Activated CD4-positive, alpha-beta T cell treated with anti-CD3 and anti-CD28 coated beads for 4 hours (primary cell): ENCODE measurements at places on chromosomes 3 and 15.

GRCh38 chr15:44096596-44096995 is 98.5 kb downstream of the FRMD5 start:
- no peak for DNase-seq

GRCh38 chr3:138270245-138270644 is 59.4 kb downstream of the NME9 start:
- DNase-seq = no peak

GRCh38 chr3:45145681-45146614 is at the start of gene CDCP1:
Gene CDCP1, minus strand, starts transcription at chr3:45146378. Its CDS starts 91 bp downstream, at chr3:45146287.
- no peak for DNase-seq

GRCh38 chr15:76349301-76350070 is 12.9 kb downstream of the ISL2 start:
- no peak for DNase-seq

- DNase-seq = no peak
Observed at GRCh38 chr15:90799639-90800170, 68.7 kb upstream of the FURIN start.

- DNase-seq = no peak
Observed at GRCh38 chr3:128763967-128764366, 38.0 kb downstream of the RAB7A start.

DNA sequence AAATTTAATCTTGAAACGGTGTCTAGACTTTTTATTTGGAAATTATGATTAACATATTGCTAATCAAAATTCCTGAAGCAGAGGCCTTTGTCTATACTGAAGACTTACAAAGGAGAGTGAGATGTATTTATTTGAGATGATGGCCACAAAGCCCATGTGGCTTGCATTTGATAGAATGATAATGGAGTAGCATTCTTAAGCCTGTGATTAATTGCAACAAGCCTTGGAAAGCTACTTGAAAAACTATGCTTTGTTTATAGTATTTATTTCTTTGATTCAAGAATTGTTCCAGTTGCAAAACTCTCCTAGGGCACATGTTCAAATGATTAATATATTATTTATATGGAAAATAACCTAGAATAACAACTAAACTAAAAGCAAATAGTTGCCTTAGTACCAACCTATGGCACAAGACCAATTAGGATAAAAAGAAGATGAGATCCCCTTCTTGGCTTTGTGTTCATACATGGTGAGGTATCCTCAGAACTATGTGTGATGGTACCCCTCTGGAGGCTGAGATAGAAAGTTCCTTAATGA is 244.1 kb upstream of the TBL1XR1 start:
- DNase-seq = no peak

- DNase-seq = no peak
Observed at GRCh38 chr15:68360721-68361120, 71.2 kb downstream of the ITGA11 start.

- no peak for DNase-seq
Observed at GRCh38 chr3:171293142-171293782, 166.9 kb downstream of the TNIK start.

DNA sequence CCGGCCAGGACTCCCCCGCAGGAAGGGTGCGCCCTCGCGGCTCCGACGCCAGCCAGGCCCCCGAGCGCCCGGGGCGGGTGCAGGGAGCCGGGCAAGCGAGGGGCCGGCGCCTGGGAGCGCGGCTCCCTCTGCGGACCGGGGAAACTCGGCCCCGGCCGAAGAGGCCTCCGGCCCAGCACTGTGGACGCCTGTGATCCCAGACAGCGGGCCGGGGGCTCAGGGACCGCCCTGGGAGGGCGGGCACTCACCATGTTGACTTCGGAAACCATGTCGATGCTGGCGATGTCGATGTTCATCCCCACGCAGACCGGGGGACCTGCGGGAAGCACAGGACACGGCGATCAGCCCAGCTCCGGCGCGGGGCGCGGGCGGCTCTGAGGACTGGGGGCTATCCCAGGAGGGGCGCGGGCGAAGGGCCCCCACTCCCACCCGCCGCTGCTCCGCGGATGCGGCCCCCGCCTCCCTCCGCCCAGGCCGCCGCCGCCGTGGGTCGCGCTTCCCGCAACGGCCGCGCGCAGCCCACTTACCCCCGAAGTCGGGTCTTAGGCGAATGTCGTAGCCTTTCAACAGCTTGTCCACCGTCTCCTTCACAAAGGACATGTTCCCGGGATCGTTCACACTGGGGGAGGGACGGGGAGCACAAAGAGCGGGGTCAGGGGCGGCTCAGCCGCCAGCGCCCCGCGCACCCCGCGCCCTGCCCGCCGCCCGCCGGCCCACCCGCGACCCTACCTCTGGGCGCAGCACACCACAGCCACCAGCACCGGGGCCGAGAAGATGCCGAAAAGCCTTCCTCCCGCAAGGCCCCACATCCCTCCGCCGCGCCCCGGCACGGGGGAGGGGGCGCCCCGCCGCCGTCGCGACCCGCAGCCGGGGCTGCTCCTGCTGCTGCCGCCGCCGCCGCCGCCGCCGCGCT is at the start of gene GABRB3:
GABRB3 (minus strand) TSS at position 913 of the 913 bp plus-strand sequence.
- no peak for DNase-seq

DNA sequence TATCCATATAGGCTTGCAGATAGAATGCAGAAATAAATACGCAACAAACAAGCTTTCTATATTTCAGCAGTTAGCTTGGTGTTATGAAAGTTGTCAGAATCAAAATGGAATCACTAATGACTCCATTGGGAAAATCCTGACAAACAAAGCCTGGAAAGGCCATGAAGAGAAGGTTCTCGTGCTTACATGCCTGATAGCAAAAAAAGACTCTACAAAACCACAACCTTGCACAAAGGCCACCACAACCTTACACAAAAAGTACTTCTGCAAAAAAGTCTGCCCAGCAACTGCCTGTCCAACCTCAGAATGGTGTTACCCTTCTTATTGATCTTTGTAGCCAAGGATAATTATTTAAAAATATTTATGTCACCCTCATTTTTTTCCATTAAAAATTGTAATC is 14.4 kb upstream of the PLSCR1 start:
- DNase-seq = no peak

DNA sequence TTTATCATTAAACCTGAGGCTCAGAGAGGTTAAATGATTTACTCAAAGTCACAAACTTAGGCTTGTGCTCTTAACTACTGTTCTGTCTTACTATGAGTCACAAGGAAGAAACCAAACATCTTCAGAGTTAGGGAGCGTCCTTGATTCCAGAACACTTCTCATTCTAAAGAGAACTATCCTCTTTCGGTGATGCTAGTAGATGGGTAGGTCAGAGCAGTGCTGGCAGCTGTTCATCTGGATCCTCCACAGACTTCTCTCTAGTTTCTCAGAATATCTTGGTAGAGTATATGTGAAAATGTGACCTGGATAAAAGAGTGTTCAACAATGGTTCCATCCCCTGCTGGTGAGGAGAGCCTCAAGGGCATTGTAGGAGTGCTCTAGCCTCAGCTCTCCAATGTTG is 3.3 kb downstream of the ARL6IP5 start:
- DNase-seq = no peak

GRCh38 chr3:140500473-140500872 is 177.4 kb upstream of the TRIM42 start:
- DNase-seq = no peak

GRCh38 chr3:23175341-23176083 is 27.6 kb upstream of the UBE2E2 start:
- no peak for DNase-seq

DNA sequence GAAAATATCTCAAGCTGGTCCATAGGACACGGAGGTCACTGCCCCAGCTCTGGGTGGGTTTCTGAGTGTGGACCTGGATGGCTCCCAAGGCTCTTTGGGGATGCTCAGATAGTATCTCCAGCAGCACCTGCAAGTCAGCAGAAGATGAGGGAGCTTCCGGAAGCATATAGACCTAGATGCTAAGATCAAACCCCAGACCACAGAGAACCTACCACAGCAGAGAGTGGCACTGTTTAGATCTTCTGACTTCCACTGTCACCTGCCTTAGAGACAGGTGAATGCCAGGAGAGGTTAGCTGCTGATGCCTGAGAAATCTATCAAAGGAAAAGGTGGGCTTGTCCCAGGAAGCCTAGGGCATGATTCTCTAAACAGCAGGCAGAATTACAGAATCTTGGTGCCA is 105.7 kb upstream of the TRPM1 start:
- no peak for DNase-seq

DNA sequence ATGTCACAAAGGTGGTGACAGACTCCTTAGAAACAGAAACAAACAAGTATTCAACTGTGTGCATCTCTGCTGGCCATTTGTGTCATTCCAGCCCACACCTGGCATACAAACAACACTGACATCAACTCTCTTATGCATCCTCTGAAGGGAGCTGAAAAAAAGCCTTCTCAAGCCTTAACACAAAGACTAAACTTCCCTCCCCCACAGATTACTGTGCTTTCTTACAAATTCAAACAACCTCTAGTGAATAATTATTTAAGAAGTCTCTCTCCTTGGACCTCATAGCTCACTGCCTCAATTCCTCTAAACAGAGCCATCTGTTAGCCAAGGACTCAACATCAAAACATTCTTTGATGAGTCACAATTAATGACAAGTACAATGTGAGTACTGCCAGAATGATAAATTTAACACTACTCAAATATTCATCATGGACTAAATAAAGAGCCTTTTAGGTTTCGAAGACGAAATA is 132.1 kb downstream of the WDR76 start:
- no peak for DNase-seq

DNA sequence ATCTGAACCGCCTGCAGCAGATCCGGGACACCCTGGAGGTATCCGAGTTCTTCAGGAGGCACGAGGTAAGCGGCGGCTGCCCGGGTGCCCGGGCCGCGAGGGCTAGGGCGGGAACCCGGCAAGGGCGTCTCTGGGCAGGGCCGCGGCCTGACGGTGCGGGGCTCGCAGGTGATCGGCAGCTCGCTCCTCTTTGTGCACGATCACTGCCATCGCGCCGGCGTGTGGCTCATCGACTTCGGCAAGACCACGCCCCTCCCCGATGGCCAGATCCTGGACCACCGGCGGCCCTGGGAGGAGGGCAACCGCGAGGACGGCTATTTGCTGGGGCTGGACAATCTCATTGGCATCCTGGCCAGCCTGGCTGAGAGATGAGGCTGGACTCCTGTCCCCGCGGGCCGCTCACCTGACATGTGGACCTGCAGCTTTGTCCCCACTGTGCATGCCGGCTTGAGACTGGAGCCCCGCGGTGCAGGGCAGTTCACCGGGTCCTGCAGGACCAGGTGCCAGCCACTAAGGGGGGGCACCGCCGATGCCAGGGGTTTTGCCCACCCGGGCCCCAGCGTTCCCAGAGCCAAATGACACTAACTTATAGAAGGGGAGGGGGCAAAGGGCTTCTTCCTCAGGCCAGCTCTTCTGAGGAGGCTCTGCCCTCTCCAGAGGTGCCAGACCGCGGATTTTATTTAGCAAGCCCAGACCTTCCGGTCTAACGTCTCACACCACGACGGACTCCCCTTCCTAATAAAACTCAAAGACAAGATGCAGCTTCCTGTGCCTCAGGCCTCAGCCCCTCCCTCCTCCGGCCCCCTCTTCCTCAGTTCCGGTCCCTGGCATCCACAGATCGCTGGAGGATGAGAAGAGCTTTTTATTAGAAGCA is 9.4 kb downstream of the ITPKA start:
- no peak for DNase-seq

- no peak for DNase-seq
Observed at GRCh38 chr3:52289338-52289746, 1.7 kb downstream of the GLYCTK start.

- DNase-seq = no peak
Observed at GRCh38 chr15:53197426-53197839, 407.3 kb upstream of the ONECUT1 start.

GRCh38 chr15:50116477-50116876 is 2.6 kb downstream of the ATP8B4 start:
- DNase-seq = no peak

DNA sequence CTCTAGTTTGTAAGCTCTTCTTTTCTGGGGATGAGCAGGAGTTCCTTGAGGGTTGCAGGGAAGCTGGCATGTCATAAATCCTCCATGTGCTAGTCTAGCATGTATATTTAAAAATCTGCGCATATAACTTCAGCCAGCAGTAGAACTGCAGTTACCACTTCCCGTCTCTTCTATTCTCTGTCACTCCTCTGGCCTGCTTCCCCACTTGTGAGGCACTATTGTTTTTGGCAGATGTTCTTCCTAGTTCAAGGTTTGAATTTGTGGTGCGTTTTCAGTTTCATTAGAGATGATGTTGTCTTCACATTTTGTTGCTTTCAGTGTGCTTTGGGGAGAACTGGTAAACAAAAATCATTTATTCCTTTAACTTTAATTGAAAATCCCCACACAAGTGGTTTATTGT is 169.1 kb upstream of the ZPLD1 start:
- DNase-seq = no peak

DNA sequence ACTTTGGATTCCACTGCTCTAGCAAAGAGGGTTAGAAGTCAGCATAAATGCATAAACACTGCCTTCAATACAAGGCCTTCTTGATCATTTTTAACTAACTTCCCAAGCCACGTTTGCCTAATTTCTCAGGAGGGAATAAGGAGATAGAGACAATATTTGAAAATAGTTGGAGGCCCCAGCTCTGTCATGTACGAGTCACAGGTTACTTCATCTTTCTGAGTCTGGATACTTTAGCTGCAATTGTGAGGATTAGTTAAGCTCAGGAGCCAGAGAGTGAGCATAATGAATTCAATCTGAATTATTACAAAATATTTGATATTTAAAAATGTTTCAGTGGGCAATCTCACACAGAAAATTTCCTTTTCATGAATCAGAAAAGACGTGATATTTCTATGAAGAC is 298.9 kb downstream of the SHOX2 start:
- DNase-seq = no peak

GRCh38 chr3:135513106-135514059 is 452.1 kb upstream of the PPP2R3A start:
- DNase-seq = no peak

DNA sequence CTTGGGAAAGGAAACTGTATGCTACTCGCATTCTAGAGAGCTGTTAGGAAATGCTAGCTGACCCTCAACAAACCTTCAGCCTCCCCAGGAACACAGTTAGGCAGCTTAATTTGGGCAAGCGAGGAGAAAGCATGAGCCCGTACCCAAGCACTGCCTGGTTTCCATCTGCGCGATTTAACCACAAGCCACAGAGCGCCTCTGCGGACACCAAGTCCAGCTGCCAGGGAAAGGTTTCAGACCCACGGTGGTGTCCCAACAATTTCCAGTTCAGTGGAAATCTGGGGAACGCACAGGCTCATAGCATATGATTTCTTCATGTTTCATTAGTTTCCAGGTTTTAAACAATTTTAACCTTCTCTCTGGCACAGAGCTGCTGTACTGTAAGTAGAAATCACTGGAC is 617.6 kb downstream of the FHIT start:
- DNase-seq = no peak

DNA sequence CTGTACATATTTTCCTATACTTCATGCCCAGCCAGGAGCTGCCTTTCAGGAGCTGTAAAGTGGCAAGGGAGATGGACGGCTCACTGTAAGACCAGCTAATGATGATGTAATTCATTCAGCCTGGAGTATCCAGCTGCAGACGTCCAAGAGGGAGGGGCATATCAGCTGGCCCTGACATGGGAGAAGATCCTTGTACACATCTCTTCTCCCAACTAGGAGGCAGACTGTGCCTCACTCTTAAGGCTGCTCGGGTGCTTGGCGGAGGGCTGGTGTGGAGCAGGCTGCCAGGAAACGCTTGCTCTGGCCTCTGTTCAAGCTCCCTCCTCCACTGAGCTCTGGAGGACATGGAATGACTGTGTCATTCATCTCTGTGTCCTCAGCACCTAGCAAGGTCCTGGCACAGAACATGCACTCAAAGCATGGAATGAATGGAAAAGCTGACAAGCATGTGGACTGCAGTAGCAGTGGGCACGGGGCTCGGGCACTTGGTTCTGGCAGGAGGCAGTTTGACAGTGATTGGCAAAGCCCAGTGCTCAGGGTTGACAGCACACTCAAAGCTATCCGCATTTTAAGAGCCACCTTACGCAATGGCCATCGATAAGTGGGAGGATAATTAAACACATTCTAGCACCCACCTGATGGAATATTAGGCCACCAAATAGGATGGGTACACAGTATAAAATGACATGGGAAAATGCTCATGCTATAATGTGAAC is 72.4 kb downstream of the TBC1D2B start:
- DNase-seq = no peak
